ENCODE measurements at places on chromosomes 4 and X.

DNA sequence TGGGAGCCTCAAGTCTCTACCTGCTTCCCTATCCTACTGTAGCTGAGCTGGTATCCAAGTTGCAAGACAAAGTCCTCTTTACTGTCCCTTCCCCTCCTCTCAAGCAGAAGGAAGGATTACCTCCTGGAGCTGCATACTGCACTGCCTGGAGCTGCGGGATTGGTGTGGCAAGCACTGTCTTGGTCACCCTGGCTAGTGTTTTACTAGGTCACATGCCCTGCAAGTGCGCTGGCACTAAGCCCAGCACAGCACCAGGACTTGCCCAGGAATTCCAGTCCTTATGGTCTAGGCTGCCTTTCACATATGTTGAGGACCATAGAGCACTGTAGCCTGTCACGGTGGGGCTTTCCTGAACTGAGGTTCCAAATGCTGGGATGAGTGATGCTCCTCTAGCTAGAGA lies 227.3 kb upstream of the ZC4H2 start:
- no peak for DNase-seq

DNA sequence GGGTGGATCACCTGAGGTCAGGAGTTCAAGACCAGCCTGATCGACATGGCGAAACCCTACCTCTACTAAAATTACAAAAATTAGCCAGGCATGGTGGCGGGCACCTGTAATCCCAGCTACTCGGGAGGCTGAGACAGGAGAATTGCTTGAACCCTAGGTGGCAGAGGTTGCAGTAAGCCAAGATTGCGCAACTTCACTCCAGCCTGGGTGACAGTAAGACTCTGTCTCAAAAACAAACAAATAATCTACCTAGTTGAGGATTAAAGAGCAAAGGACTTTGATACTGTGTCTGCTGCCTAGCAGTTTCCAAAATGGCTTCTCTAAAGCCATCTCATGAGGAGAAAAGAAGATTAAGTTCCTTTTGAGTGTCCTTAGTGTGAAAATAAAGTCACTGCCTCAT lies 37.8 kb downstream of the SMS start:
- no peak for DNase-seq

DNA sequence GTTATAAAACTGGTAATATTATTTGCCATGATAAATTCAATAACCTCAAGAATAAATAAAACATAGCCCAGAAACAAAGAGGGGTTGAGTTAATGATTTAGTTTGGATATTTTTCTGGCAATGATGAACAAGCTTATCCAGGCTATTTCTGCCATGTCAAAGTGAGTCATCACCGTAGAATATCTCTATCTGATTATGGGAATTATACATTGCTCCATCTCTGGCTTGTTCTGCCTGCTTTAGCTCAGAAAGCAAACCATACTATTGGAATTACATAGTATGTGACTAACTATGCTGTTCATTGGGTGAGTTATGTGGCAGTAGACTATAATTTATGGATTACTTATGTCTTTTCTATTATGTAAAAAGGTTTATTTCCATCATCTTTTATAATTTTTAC lies 680.1 kb upstream of the AADAT start:
- peak; percentile 2 for DNase-seq

- no peak for DNase-seq
These were observed 697 bp downstream of the SRPK3 start for GRCh38 chrX:153781428-153782047.

- no peak for DNase-seq
These were observed 656.6 kb downstream of the ANKRD50 start for GRCh38 chr4:124055896-124056295.

DNA sequence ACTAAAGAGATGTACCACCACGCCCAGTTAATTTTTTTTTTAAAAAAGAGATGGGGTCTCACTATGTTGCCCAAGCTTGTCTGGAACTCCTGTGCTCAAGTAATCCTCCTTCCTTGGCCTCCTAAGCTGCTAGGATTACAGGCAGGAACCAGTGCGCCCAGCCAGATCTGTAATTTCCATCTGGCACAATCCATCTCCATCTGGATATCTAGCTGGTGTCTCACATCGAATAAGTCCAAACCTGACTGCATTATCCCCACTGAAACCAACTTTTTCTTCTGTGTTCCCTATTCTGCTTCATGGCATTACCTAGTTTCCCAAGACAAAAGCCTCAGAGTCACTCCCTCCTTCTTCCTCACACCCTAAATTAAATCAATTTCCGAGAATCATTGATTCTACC lies 125.8 kb upstream of the TEX13C start:
- DNase-seq, result no peak

GRCh38 chr4:92215476-92215875 lies 88.3 kb upstream of the GRID2 start:
- no peak for DNase-seq

DNA sequence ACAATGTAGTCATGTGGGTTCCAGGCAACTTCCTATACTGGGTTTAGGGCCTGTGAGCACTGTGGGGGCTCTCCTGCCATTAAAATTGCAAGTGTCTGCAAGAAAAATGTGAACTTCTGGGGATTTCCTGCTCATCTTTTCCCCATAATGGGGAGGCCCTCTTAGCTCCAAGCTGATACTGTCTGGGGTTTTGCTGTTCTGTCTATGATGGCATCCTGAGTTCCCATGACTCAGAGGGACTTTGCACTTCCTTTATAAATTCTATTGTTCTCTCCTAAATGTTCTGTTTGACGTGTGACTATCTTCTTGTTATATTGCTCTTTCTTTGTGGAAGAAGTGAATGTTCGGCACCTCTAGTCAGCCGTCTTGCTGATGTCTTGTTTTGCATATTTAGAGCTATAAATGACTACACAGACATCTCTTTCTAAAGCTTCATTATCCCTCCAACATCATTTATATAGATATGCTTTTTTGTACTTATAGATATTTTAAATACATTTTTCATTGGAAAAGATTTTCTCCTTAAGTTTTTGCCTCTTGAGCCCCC lies 465.8 kb downstream of the NAF1 start:
- DNase-seq, result no peak

DNA sequence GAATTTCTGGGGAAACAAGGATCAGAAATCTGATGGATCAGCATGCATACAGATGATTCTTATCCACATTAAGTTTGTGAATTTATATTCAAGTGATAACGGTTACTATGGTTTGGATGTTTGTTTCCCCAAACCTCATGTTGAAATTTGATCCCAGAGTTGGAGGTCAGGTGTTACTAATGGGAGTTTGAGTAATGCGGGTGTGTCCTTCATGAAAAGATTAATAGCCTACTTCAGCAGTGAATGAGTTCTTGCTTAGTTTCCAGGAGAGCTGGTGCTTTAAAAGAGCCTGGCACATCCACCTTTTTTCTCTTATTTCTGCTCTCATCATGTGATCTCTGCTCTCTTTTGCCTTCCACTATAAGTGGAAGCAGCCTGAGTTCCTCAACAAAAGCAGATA lies 712.4 kb downstream of the IL1RAPL1 start:
- DNase-seq, result no peak

- no peak for DNase-seq
These were observed 69.3 kb upstream of the HS3ST1 start for GRCh38 chr4:11497972-11498371.

- no peak for DNase-seq
These were observed 15.6 kb downstream of the SCARB2 start for GRCh38 chr4:76197971-76198410.

DNA sequence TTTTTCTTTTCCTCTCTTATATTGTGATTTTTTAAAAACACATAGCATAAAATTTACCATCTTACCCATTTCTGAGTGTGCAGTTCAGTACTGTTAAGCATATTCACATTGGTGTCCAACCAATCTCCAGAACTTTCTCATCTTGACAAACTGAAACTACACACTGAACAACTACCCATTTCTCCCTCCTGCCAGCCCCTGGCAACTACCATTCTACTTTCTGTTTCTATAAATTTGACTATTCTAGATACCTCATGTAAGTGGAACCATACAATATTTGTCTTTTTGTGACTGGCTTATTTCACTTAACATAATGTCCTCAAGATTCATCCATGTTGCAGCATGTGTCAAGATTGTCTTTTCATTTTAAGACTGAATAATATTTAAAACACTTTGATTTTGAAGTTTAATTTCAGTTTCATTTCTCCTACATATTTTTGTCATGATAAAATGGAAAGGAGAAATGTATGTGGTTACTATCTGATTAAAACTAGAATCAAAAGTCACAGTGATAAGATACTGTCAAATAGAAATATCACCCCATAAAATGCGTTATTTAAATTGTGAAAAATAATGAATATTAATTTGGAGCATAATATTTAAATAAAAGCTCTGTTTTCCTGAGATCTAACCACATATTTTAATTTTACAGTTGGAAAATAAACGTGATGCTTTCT lies 122.8 kb downstream of the DIPK2B start:
- DNase-seq, result no peak

- no peak for DNase-seq
These were observed 106.8 kb downstream of the FSTL5 start for GRCh38 chr4:162056990-162057389.

- DNase-seq, result no peak
These were observed 71.6 kb downstream of the MAML3 start for GRCh38 chr4:140082391-140082755.

GRCh38 chrX:69268611-69269010 lies 103.4 kb upstream of the PJA1 start:
- no peak for DNase-seq

- DNase-seq, result no peak
These were observed 829 bp downstream of the ELOVL6 start for GRCh38 chr4:110197529-110198042.

DNA sequence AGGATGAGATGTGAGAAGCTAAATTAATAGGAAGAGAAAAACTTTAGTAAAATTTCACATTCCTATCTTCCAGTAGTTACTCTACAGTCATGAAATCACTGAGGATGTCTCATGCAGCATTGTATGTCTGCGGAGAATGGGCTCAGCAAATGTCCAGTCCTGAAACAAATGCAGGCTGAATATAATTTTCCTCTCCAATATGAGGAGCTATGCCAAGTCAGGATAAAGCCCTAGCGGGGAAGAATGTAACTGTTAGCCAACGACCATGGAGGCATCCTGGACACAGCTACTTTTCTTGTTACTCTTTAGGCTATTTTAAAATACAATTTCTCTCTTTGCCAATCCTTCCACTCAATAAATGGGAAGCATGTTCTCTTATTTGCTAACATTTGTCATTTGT lies 127.7 kb downstream of the PRKX start:
- no peak for DNase-seq

- peak; percentile 29 for DNase-seq
These were observed 82.9 kb upstream of the TAB3 start for GRCh38 chrX:30971774-30972603.

DNA sequence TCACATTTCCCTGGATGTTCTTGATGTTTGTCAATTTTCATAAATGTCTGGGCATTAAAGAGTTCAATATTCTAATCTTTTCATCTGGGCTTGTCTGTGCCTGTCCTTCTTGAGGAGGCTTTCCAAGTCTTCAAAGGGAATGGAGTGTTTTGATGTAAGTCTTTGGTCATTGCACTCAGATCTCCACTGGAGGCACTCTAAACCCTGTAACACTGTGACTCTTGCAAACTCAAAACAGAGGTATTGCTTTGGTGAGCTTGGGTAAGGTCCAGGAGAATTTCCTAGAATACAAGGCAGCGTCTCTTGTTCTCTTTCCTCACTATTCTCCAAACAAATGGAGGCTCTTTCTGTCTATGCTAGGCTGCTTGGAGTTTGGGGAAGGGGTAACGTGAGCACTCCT lies 1118.1 kb upstream of the PABPC4L start:
- no peak for DNase-seq

DNA sequence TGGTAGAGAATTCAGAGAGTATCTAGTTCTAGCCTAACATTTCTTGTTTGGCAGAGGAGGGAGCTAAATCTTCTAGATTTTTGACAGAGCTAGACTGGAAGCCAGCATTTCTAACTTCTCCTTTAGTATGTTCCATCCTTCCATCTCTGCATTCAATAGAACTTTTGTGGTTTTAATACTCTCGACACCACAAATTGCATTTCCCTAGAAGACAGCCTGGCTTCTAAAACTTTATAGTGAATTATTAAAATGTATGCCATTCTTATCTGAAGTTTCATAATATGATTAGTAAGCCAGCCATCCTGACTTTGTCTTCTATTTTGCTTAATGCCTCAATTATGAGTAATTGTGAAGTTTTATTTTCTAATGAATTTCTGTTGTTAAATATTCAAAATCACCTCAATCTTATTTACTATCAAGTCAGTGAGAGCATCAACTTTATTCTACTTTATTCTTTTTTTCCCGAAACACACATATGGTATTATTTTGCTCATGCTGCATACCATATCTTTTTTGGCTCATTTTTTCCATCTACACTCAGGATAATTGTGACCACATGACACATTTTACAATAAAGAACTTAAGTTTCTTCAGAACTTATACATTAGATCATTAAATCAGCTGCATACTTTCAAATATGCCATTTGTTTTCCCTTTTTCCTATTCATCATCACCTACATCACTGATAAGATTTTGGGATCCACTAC lies 30.2 kb downstream of the EDNRA start:
- peak; percentile 64 for DNase-seq

GRCh38 chr4:11428899-11429698 lies 405 bp upstream of the HS3ST1 start:
- DNase-seq, result no peak

GRCh38 chr4:65391382-65391781 lies 278.9 kb downstream of the EPHA5 start:
- DNase-seq, result no peak

DNA sequence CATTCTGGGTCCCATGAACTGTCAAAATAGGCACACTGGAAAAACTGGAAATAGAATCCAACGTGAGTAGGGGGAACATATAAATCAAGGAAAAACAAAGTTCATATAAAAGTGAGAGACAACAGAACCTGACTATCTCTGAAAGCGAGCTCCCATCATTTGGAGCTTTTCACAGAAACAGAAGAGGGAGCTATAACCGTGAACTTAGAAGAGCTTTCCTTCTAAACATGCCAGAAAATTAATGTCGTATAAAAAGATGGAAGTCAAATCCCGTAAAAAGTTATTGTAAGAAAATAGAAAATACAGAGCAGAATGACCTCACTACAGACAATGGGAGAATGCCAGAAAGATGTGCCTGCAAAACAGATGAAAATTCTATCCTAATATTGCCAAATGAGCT lies 23.9 kb upstream of the HSD17B10 start:
- no peak for DNase-seq

GRCh38 chr4:15040916-15041463 lies 38.7 kb downstream of the CPEB2 start:
- peak; percentile 20 for DNase-seq

- peak; percentile 73 for DNase-seq
These were observed 90.5 kb upstream of the RAPGEF2 start for GRCh38 chr4:159012381-159012780.

- DNase-seq, result no peak
These were observed 274.4 kb downstream of the IDS start for GRCh38 chrX:149230689-149231088.

- DNase-seq, result no peak
These were observed 4.1 kb downstream of the SH3RF1 start for GRCh38 chr4:169266661-169267060.

All from fibroblast of skin of left quadriceps (primary cell).